ENCODE measurements at places on chromosomes 1 and 21.

- no peak for DNase-seq
Observed at GRCh38 chr1:9888886-9889285, 21.2 kb downstream of the CTNNBIP1 start.

- no peak for DNase-seq
Observed at GRCh38 chr1:17218939-17219338, 14.0 kb downstream of the PADI1 start.

DNA sequence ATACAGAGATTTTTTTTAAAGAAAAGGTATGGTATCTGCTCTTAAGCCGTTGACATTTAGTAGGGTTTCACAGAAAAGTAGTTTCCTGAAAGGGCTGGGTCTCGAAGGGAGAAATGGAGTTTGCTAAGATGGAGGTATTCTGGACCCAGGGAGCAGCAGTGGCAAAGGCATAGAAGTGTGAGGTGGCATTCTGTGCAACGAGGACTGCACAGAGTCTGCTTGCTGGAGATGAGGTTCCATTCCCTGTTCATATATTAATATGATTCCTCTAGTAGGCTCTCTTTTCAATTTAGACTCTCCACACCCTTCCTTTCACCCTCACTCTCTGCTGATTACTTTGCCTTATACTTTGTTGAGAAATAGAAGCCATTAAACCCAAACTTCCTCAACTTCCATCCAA is 38.5 kb upstream of the PODN start:
- no peak for DNase-seq

- peak; percentile 81 for DNase-seq
Observed at GRCh38 chr1:214427871-214428277, 123.5 kb downstream of the PTPN14 start.
